Gastrocnemius medialis (tissue), 4 donors: ENCODE measurements at places on chromosomes 5 and 9.
A peak's percentile ranks its signal among the peaks of the same experiment; 100 is the strongest.

GRCh38 chr5:155895484-155895883, 431.5 kb upstream of the SGCD start:
- no peak for DNase-seq

DNA sequence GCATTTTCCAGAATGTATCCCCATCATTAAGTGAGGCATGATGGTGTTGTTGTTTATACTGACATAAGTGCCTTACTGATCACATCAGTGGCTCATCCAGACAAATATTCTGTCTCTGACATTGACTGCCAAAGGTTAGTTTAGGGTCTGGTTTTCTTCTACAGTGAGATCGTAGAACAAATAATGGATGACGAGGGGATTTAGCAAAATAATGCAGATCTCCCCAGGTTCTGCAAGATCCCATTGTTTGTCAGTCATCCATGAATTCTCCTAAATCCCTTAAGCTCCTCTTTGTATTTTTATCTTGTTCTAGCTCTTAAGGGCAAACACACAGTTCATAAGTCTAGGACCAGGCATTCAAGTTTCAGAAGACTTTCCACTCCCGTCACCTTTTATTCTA, 93.1 kb upstream of the DHFR start:
- no peak for DNase-seq

DNA sequence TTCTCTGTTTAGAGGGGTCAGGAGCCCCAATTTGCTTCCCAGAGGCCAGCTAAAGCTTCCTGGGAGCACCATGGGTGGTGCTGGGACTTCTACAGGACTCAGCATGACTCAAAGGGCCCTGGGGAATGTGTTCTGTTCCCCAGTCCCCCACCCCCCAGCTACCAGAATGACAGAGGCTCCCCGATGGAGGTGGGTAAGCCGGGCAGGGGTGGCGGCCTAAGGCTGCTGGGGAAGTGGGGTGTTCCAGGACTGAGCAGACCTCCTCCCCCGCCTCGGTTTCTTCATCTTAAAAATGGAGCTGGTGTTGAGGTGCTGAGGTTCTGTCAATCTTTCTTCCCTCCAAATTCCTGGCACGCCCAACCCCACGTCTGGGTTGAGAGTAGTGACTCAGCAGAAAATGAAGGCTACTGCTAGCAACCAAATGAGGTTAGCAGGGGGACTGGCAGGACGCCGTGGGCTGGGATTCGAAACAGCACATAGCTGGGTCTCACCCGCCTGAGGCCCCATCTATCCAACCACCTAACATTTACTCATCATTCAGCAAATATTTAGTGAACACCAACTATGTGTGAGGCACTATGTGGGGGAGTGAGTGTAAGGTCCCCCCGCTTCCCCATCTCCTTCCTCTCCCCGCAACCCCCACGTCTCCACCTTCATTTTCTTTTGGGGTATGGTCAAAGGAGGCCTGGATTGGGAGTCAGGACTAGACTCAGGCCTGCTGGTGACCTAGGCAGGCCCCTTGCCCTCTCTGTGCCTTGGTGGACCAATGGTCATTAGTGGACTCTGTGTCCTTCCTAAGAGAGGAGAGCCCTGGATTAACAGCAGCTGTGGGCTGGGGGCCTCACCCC, 50.2 kb downstream of the C9orf50 start:
- DNase-seq = peak; percentile 35

DNA sequence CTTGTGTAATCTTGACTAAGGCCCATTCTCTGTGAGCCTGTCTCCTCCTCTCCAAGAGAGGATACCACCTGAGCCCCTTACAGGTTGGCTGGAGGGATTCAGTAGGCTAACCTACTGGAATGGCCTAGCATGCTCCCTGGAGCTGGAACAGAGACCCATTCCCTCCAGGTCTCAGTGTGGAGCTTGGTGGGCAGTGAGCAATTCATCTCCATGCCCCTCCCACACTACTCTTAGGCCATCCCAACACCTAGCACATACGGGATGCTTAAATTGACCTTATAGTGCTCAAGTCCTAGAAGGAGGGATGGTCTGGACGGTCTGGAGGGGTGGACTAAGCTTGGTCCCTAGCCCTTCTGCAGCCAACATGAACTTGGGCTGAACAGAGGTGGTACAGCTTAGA, 75.6 kb downstream of the CRB2 start:
- no peak for DNase-seq

DNA sequence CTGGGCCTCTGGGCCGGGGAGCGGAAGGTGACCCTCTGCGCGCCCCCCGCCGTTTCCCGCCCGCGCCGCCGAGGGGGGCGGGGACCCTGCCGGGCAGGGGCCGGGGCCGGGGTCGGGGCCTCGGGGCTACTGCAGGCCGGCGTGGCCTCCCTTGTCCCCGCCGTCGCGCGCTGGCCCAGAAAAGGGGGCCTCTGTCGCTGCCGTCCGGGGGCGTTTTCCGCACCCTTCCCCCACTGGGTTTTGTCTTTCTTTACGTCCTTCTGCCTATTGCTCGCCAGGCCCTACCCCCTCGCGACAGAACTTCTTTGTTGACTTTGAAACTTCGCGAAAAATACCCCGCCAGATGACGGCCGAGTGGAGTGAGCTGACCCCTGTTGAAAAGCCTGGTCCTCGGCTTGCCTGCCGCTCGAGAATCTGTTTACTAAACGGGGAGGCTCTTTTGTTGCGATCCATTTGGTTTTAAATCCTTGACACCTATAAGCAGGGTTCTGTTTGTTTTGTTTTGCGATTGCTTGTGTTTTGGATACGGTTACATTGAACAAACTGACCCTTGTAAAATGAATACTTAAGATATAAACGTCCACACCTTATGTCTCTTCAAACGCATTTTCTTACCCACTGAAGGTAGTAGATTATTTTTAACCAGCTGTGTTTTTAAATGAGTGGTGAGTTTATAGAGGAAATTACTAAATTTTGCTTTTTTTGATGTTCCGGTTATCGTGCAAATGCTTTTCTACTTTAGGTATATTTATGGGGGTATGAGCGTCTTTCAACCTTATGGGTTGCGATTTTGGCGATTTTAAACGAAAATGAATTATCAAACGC, 765 bp downstream of the MARCHF6 start:
- DNase-seq = peak; percentile 25

DNA sequence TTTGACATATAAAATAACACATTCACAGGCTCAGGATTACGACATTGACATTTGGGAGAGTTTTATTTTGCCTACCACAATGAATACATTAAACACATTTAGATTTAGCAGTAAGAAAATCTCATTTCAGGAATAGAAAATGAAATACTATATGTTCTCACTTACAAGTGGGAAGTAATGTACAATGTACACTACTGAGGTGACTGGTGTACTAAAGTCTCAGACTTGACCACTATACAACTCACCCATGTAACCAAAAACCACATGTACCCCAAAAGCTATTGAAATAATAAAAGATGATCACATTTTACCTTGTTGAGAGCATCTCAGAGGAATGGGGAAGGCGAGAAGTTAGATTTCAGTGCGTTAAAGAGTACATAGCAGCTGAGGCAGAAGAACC, 1202.4 kb upstream of the SEMA6A start:
- no peak for DNase-seq

GRCh38 chr9:5443850-5444249, 6.1 kb upstream of the PLGRKT start:
- DNase-seq = no peak

GRCh38 chr9:4690144-4690543, 10.8 kb downstream of the CDC37L1 start:
- no peak for DNase-seq

- no peak for DNase-seq
These were observed 7.2 kb downstream of the IRGM start for GRCh38 chr5:150853561-150853960.

DNA sequence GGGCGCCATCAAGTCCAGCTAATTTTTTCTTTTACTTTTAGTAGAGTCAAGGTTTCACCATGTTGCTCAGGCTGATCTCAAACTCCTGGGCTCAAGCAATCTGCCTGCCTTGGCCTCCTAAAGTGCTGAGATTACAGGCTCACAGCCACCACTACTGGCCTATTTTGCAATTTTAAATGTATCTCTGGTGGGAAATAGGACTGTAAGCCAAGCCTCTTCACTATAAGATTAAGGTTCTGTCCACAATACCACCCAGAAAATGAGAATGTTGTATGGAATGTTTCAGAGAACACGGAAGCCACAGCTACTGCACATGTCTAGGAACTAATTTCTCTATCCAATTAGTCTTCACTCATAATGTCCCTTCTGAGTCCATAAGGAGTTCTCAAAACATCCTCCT, 607.3 kb downstream of the PRELID2 start:
- no peak for DNase-seq

DNA sequence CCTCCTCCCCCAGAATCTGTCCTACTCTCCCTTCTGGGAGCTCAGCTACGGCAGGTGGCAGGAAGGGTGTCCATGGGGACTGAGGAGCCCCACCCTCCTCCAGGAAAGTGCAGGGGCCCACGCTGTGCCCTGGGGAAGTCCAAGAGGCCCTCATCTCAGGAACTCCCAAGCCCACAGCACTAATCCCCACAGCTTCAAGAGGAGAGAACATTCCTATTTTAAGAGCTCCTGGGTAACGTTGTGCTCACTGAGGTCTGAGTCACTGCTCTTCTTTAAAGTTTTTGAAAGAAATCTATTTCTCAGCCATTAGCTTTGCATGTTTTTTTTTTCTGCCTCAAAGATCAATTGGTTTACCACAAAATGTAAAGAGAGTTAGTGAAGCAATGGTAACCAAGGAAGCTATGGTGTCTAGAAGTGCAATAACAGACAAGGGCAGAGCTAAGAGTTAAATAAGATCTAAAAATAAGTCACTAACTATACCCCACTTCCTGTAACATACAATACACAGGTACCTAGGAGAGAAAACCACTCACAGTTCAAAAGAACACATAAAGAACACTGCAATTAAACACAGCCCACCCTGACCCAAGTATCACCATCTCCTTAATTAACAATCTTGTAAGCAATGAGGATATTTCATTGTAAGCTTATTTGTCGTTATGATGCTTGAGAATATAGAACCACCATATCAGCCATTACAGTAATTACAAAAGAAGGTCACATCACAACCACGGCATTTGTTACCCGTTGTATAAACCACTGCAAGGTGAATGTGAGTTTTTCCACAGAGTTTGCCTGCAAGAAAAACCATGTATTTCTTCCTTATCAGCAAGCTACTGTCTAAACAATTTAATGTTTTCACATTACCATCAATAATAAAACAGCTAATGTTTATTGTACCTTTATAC, 382.3 kb upstream of the SLC30A5 start:
- DNase-seq = no peak

GRCh38 chr5:179243333-179243732, 101.9 kb downstream of the ADAMTS2 start:
- DNase-seq = peak; percentile 11

DNA sequence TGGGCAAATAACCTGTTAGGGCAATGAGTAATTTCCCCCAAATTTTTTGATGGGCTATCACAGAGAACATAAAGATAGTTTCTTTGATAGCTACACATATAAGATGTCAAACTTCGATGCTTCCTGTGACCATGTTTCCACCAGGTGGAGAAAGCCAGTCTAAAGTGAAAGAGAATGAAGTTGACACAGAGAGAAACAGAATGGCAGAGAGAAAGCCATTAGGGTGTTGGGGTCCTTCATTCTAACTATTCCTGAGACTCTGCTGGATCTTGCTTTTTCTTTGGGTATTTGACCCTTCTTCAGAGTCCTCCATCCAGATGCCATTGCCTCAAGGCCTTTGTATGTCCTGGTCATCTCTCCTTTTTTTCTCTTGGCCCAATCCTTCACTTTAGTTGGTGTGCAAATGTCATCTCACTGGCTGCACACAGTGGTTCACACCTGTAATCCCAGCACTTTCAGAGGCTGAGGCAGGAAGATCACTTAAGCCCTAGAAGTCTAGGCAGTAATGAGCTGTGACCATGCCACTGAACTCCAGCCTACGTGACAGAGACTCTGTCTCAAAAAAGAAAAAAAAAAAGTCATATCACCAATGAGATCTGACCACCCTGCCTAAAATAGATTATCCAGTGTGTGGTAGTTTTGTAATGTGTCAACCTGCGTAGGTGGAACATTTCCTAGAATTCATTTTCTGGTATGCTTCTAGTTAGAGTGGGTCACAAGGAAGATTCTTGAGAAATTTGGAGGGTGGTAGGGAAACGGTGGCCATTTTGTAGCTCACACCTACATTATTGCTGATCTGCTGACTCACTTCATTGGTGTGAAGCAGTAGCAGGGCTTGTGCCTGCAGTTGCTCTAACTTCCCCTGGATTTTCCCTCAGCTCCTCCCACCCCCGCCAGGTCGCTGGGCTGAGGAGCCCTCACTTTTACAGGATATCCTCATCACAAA, 20.8 kb upstream of the KIF2A start:
- DNase-seq = no peak

DNA sequence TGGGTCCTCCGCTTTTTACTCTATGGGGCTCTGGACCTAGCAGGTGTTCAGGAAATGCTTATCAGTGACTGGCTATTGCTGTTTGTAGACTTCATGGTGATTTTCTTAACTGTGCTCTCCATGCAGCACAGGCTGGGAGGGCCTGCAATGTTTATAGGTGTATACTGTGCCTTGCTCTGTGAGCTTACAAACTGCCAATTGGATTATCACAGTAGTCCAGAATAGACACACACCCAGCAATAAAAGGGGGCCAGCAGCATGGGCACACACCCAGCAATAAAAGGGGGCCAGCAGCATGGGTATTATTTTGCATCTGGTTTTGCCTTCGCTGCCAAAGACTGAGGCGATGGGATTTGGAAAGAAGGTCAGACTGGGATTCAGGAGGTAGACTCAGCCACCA, 100.0 kb downstream of the CRB2 start:
- no peak for DNase-seq

- no peak for DNase-seq
These were observed 248.5 kb upstream of the PANK3 start for GRCh38 chr5:168827636-168828035.

DNA sequence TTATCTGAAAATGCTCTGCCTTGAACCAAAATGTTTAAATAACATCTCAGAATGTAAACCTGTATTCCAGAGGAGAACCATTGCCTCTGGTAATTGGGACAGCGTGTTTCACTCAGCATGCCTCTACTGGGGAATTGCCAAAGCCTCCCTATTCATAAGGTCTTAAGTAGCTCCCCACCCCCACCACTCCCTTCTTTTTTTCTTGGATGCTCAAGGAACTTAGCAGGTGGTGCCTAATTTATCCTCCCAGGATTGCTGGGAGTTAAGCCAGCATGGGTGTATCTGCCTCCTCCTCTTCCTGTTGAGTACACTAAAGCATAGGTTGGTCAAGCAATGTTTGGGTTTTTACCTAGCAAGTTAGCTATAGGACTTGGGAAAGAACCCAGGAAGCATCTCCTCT, 220.2 kb downstream of the DMAC1 start:
- no peak for DNase-seq

- no peak for DNase-seq
These were observed 148.2 kb downstream of the PAM start for GRCh38 chr5:102903074-102903871.

GRCh38 chr9:37678789-37679273, 28.1 kb downstream of the FRMPD1 start:
- DNase-seq = peak; percentile 78
